Occipital lobe (tissue), 3 donors: ENCODE measurements at places on chromosomes 11 and 22.

- DNase-seq, result no peak
Observed at GRCh38 chr11:104043678-104044239, 7.3 kb downstream of the DDI1 start.

DNA sequence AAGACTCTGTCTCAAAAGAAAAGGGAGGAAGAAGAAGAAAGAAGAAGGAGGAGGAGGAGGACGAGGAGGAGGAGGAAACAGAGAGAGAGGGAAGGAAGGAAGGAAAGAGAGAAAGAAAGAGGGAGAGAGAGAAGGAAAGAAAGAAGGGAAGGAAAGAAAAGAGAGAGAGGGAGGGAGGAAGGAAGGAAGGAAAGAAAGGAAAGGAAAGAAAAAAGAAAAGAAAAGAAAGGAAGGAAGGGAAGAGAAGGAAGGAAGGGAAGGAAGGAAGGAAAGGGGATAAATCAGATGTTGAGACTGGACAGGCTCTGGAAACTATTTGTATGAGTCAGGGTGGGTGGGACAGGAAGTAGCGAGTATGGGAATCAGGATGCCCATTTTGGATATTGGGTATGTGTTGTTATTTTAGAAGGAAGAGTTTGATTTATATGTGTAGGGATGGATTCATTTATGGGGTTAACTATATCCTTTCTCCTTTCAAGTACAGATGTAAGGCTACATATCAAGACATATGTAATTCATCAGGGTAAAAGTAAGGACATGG, 6.0 kb upstream of the RPL3 start:
- DNase-seq, result no peak

- DNase-seq, result no peak
Observed at GRCh38 chr11:119377961-119378667, 3.4 kb downstream of the USP2 start.

- no peak for DNase-seq
Observed at GRCh38 chr11:73538381-73538872, 59.5 kb downstream of the FAM168A start.

- no peak for DNase-seq
Observed at GRCh38 chr11:72454791-72455190, 20.5 kb upstream of the CLPB start.

DNA sequence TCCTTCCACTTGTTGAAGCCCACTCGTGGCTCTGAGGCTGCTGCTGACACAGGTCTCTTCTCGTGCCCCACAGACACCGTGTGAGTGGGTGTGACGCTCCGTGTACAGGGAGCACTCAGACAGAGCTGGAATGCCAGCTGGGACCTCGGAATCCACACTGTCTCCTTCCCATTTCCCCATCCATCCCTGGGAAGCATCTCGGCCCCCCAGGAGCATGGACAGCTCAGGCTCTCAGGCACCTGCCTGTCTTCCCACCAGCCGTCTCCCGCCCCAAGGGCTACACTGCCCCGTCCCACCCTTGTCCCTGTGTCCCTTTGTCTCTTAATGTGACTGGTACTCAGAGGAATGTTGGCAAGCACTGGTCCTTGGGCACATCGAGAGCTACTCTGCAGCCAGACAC, 63.8 kb downstream of the ARHGAP8 start:
- DNase-seq, result no peak

DNA sequence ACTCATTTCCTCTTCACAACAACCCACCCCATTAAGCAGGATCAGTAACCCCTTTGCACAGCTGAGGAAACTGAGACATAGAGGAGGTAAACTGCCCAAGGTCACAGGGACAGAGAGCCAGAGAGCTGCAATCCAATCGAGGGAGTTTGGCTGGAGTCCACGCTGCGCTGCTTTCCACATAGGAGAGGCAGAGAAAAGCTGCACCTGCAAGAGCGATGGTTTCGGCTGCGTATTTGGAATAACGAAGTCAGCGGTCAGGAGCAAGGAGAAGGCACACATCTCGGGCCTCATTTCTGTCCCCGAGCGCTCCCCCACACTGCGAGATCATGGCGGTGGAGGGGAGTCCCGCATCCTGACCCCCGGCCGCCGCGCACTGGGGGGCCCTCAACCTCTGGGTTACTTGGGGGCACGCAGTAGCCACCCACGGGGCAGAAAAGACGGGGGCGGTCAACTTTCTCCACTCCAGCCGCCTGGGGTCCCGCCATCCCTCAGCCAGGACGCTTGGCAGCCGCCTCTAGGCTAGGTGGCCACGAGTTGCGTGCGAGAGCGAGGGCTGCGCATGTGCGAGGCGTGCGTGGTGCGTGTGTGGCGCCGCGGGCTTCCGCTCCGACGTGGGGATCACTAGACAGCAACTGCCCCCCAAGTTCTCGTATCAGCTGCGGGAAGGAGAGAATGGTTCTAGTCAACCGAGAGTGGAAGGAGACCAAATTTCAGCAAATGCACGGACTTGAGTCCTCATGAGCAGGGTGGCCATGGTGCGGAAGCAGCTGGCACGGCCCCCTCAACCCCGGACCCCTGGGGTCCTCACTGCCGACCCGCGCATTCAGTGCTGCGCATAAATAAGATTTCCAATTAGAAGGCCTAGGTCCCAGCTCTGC, 42.3 kb upstream of the CLDN5 start:
- DNase-seq, result no peak

- no peak for DNase-seq
Observed at GRCh38 chr22:24188705-24189248, 7.5 kb downstream of the SUSD2 start.

GRCh38 chr22:39655831-39656230, 85.3 kb downstream of the CACNA1I start:
- no peak for DNase-seq

- no peak for DNase-seq
Observed at GRCh38 chr11:60338053-60338452, 11.0 kb downstream of the MS4A6E start.

- DNase-seq, result no peak
Observed at GRCh38 chr11:127470306-127470884, 469.8 kb upstream of the KIRREL3 start.

GRCh38 chr22:48743601-48744282, 1083.9 kb downstream of the BRD1 start:
- DNase-seq, result no peak

DNA sequence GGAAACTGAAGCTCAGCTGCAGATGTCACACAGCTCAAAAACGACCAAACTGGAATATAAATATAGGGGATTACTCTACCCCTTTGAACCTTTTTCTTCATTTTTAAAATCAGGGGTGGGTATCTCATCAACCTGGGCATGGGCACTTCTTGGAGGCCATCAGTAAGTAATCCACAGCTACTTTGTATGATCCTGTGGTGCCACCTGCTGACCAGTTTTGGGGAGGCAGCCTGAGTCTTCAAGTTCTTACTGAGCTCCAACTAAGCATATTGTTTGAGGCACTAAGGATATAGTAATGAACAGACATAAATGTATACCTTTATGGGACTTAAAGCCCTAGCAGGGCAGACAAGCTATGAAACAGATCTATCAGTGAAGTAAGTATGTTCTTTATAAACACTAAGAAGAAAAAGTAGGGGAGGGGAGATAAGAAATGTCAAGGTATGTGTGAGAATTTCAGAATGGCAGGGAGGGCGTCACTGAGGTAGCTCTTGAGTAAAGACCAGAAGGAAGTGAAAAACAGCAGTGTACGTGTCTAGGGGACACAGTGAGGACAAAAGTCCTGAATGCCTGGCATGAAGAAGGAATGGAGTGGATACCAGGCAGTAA, 18.4 kb downstream of the TUB start:
- peak; percentile 57 for DNase-seq

GRCh38 chr11:100687630-100688395, 725 bp downstream of the ARHGAP42 start:
- DNase-seq, result no peak

GRCh38 chr11:88357323-88358039, 19.9 kb upstream of the CTSC start:
- no peak for DNase-seq

GRCh38 chr22:44549701-44550100, 51.7 kb upstream of the RTL6 start:
- DNase-seq, result no peak

- no peak for DNase-seq
Observed at GRCh38 chr22:40673017-40673416, 6.3 kb upstream of the MCHR1 start.

- no peak for DNase-seq
Observed at GRCh38 chr11:64090806-64091516, 55.2 kb downstream of the FLRT1 start.

GRCh38 chr11:77503006-77503405, 29.1 kb upstream of the PAK1 start:
- no peak for DNase-seq

DNA sequence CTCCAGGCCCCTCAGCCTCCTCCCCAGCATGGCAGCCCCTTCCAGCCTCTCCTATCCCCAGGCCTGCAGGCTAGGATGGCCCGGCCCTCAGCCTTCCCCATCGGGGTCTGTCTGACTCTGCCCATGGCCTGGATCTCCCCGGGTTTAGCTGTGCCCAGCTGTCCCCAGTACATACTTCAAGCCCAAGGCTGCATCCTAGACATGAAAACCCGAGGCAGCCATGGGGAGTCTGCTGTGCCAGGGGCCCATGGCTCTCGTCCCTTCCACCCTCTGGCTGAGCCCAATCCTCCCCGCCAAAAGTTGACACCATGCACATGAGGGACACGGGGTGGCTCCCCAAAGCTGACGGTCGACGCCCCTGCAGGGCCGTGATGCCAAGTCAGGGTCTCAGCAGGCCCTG, 22.2 kb upstream of the FADD start:
- DNase-seq, result no peak

DNA sequence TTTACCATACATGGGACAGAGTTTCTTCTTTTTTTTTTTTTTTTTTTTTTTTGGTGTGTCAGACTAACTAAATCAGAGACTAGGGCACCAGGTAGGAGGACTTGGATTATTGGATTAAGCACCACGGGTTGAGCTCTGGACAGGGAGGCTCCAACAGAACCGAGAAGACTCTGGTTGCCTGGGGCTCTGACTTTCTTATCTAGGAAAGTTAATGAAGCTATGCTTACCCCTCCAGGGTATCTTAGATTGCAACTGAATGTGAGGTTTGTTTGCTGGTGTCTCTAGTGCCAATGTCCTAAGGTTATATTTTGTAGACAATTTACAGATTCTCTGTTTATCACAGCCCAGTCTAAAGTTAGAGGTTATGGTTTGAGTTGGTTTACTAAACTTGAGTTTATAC, 18.1 kb downstream of the ETS1 start:
- DNase-seq, result no peak

GRCh38 chr22:49815641-49816091, 12.0 kb downstream of the BRD1 start:
- no peak for DNase-seq

DNA sequence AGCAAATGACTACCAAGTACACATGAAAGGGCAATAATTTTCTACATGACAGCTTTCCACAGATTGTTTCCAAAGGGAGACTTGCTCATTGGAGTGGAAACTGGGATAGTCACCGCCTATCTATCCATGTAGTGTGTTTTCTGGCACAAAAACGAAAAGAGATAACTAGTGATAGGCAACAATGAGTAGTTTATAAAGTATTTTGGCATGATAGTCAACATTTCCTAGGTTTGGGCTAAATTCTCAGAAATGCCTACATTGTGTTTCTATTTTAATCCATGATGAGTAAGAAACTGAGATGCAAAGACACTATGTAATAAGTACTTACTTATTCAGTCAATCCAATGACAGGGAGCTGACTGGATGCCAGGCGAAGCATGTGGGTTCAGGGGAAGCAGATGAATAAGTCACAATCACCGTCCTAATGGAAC, 1129.1 kb downstream of the DLG2 start:
- peak; percentile 8 for DNase-seq

- DNase-seq, result no peak
Observed at GRCh38 chr11:79028225-79028624, 412.6 kb downstream of the TENM4 start.

DNA sequence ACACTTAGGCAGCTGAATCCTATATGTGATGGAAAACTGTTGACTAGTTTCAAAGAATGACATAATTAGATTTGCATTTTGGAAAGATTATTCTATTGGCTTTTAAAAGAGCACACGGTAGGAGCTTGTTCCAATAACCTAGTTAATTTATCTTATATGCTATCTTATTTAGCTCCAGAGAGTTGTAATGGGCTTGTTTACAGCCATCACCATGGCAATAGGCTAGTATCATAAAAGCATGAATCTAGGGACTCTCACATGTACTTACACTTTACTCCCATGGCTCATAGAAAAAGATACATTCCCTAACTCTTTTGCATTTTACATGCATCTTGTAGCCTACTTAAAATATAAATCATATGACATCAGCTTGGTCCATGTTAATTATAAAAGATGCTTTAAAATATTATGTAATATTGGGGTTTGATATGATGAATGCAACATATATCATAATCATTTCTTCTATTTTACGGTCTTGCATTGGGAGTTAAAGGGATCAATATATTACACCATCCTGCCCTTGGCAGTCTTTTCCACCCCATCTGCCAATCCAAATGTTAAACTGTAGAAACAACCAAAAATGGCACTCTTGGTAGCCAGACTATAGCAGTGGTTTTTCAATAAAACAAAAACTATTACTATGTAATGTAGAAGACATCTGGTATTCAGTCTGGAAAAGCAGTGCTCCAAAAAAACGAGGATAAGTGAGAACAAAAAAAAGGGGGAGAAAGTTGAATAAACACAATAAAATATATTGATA, 2254.0 kb downstream of the LRRC4C start:
- no peak for DNase-seq

- no peak for DNase-seq
Observed at GRCh38 chr11:47408598-47409439, 429 bp downstream of the SLC39A13 start.

- no peak for DNase-seq
Observed at GRCh38 chr22:49550141-49550430, 277.6 kb downstream of the BRD1 start.

- DNase-seq, result no peak
Observed at GRCh38 chr11:64118876-64119665, 46.8 kb downstream of the MACROD1 start.

DNA sequence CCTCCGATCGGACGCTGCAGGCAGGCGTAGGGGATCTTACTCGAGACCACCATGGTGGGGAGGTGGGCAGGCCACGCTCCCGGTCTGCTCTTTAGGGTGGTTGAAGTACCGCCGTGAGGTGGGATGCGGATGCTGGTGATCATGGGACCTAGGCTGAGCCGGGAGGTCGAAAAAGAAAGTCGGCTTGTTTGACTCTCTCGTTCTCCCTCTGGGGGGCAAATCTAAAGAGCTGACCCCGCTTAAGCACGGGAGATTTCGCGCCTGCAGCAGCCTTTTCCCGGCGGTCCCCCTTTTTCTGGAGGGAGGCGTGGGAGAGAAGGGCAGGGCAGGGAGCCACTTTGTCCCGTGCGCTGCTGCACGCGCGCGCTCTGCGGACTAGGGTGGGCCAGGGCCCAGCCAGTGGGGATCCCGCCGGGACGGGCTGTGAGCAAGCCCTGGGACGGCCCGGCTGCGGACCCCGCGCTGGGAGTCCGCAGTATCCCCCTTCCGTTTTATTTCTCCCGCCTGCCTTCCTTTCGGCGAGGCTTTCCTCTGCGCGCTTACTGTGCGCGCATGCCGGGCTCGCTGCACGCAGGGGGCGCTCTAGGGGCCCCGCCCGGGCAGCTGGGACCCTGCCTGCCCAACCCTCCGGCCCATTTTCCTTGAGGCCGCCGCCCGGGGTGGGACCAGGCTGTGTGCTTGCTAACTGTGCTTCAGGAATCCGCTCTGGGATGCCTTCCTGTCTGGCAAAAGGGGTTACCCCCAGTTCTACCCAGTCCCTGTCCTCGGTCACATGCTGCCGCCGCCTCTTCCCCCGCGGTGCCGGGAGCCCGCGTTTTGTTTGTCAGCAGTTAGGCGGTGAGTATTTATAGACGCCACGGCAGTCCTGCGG, 81.0 kb downstream of the PRR5L start:
- no peak for DNase-seq
